ENCODE measurements at places on chromosomes 3 and 15.

- DNase-seq: peak; percentile 5
Observed at GRCh38 chr3:87145553-87145952, 81.6 kb upstream of the CHMP2B start.

GRCh38 chr15:87167055-87167454 lies 1087.4 kb downstream of the AGBL1 start:
- DNase-seq: no peak

DNA sequence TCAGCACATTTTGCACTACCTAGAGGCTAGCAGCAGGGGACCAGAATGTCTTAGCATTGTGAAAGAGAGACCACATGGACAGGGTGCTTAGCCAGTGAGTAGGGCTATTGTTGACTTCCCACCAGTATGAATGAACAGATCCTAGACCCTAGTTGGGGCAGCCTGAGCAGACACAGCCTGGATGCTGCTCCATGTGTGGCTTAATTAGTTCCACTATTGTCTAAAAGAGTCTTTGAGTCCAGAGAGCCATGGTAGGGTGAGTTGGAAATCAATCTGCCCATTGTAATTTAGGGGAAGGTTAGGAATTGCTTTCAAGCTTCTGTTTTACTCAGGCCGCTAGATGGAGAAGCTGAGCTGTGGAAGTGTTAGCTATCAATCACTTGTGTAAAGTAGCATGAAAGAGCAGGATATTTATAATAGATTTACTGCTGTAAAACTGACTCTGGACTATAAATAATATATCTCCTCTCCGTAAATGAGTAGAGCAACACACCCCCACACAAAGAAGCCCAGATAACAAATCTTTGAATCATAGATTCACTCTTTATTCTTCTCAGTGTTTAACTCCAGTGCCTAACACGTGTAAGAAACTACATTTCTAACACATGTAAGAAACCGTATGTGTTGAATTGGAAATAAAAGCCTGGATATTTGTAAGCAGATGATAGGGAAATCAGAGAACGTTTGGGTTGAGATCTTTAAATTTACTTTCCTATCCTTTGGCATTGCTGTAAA lies 4.1 kb upstream of the GCSAM start:
- DNase-seq: no peak

GRCh38 chr3:122646146-122646988 lies 34.3 kb upstream of the PARP14 start:
- DNase-seq: no peak

- DNase-seq: no peak
Observed at GRCh38 chr15:65868546-65869125, 655 bp upstream of the RAB11A start.

GRCh38 chr3:120524171-120524923 lies 71.8 kb upstream of the NDUFB4 start:
- no peak for DNase-seq

- DNase-seq: peak; percentile 70
Observed at GRCh38 chr3:169769287-169770181, at the start of gene ACTRT3. ACTRT3 (minus strand) TSS chr3:169769561; CDS start chr3:169769520, 41 bp downstream.

DNA sequence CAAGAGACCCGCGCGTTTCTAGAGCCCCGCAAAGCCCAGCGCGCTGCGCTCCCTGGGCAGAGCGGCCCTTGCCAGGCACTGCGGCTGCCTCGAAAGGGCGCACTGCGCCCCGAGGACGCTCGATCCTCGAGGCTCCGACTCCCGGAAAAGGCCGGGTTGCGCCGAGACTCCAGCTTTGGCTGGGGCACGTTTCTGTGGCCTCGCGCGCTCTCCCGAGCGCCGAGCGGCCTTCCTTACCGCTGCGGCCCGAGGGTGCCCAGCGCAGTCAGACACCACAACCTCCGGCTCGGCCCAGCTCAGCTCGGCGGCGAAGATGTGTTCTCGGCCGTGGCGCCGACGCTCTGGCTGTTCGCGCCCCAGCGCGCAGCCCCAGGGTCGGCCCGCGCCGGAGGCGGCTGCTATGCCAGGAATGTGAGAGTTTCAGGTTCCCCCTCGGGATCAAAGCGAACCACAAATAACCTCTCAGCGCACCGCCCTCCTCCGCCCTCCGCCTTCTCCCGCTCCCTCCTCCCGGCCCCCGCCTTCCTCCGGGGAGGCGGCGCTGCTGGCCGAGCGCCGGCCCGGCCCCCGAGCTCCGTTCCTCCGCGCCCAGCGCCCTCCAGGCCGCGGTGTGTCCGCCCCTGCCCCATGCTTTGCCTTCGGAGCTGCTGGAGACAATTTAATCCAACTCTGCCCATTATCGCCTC lies at the start of gene AMOTL2:
TSS of gene AMOTL2 (minus strand) at position 343 of the 686 bp plus-strand sequence. CDS start 3,014 bp downstream, outside the sequence.
- DNase-seq: peak; percentile 18

- no peak for DNase-seq
Observed at GRCh38 chr3:137692803-137693431, 71.2 kb upstream of the SOX14 start.

DNA sequence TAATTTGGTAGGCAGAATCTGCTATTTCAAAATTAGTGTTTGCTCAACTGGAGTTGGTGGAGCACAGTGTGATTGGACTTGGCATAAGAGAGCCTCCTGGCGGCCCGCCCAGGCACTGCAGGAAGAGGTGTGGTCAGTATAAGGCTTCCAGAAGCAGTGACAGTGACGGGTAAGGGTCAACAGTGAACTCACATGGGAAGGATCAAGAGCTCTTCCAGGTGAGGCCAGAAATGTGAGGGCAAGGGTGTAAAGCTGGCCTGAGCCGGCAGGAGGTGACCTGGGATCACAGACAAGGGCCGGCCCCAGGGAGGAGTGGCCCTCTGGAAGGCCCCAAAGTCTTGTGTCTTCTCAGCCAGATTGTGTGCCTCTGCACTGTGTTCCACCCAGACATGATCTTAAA lies 93.2 kb upstream of the RNF7 start:
- DNase-seq: peak; percentile 86

- DNase-seq: peak; percentile 57
Observed at GRCh38 chr15:92958105-92958504, 58.0 kb downstream of the CHD2 start.

GRCh38 chr15:65115086-65115485 lies at the start of gene UBAP1L:
UBAP1L (minus strand) TSS chr15:65115200; CDS start chr15:65106215, 8,985 bp downstream.
- no peak for DNase-seq

DNA sequence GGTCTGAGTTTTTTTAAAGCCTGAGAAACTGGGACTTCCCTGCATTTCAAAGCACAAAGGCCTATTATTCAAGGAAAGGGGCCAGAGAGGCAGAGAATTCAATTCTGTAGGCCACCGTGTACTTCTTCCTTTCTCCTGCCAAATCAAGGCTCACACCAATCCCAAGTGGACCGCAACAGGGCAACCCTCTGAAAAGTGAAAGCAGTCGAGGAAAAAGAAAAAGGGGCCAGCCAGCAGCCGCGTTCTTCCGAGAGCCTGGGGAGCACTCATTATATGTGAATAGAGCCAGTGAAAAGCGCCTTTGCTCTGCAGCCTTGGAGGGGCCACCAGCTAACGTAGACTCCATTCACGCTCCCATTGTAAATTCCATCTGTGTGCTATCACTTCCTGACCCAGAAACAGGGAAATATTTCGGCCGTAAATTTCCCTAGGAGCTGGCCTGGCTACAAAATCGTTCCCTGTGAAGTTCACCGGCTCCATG lies 45.9 kb upstream of the THUMPD3 start:
- no peak for DNase-seq

All from activated CD4-positive, alpha-beta T cell treated with anti-CD3 and anti-CD28 coated beads, Interleukin-2, amount 50 U/mL, for 48 hours (primary cell).